ENCODE measurements at places on chromosomes 1 and 21.

DNA sequence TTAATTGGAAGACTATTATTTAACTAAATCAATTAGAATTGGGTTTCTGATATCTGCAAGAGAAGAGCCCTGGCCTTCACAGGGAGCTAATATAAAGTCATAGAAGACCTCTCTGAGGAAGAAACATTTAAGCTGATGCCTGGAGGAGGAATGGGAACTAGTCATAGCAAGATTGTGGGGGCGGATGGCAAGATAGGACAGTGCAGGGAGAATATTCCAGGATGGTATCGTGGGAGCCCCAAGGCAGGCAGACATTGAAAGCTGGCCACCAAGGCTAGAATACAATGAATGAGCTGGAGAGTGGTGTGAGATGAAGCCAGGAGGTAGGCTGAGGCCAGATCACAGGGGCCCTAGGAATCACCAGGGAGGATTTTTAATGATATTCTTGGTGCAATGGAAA lies 20.8 kb upstream of the MYSM1 start:
- H3K27me3 ChIP-seq: no peaks in the 10 kb centered on the region
- H3K4me3 ChIP-seq: no peak overlapping the region
- peaks cover 67% of the 10 kb centered on the region for H3K4me1 ChIP-seq
- no peak for DNase-seq
- peak overlapping the region; percentile 22 for H3K27ac ChIP-seq

DNA sequence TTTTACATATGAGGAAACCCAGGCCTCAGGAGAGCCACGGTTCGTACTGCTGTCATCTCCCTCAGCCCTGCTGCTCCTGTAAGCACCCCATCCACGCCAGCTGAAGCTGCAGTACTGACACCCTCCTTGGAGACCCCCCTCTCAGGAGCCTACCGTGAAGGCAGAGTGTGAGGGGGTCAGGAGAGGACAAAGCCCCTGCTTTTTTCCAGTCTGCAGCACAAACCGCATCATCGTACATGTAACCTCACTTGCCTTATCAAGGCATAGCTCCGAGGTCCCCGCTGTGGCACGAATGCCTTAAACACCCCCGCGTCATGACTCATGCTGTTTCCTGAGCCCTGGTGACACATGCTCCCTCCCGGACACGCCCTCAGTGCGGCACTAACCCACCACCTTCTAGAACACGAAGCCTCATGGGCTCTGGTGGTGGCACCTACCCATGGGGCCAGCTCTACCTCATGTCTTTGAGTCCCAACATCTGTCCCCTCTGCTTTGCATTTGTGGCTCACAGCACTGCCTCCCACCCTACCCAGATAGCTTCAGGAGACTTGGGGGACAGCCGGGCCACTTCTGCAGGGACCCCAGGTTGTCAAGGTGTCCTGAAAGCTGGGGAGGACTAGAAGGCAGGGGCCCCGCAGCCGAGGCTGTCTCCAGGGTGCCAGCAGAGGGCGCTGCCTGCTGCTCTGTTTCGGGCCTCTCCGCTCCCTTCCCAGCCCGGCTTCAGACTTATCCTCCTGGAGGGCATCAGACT lies 4.9 kb downstream of the SH3BGRL3 start:
- DNase-seq: peak; percentile 97
- no peaks in the 10 kb centered on the region for H3K27me3 ChIP-seq
- peaks cover 81% of the 10 kb centered on the region for H3K4me1 ChIP-seq
- H3K36me3 ChIP-seq: peaks cover 43% of the 10 kb centered on the region
- H3K27ac ChIP-seq: peak overlapping the region; percentile 97

DNA sequence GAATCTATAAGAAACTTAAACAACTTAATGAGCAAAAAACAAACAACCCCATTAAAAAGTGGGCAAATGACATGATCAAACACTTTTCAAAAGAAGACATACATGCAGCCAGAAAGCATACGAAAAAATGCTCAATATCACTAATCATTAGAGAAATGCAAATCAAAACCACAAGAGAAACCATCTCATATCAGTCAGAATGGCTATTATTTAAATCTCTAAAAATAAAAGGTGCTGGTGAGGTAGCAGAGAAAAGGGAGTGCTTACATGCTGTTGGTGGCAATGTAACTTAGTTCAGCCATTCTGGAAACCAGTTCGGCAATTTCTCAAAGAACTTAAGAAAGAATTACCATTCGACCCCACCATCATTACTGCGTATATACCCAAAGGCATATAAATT lies 147.7 kb downstream of the FAF1 start:
- no peak for DNase-seq
- H3K36me3 ChIP-seq: peaks cover 6% of the 10 kb centered on the region
- H3K4me3 ChIP-seq: no peak overlapping the region
- H3K4me1 ChIP-seq: no peaks in the 10 kb centered on the region
- H3K27ac ChIP-seq: no peak overlapping the region

DNA sequence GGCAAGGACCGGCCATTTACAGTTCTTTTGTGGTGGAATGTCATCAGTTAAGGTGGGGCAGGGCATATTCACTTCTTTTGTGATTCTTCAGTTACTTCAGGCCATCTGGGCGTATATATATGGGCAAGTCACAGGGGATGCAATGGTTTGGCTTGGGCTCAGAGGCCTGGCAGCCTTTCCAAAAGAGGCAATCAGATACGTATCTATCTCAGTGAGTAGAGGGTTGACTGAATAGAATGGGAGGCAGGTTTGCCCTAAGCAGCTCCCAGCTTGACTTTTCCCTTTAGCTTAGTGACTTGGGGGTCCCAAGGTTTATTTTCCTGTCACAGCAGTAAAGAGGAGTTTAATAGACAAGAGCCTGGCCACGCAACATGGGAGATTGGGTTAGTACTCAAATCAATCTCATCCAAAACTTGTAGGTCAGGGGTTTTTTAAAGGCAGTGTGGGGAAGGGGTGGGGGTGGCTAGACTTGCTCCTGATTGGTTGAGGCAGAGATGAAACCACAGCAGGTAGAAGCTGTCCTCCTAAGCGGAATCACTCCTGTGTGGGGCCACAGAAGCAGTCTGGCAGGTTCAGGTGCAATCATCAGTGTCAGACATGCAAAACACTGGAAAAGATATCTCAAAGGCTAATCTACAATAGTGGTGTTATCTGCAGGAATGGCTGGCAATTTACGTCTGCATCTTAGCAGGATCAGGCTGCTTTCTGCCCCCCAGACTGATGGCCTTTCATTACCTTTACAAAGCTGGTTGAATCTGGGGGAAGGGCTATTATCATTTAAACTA lies 112.9 kb downstream of the TLR5 start:
- no peak overlapping the region for H3K4me3 ChIP-seq
- no peaks in the 10 kb centered on the region for H3K4me1 ChIP-seq
- no peaks in the 10 kb centered on the region for H3K27me3 ChIP-seq
- no peaks in the 10 kb centered on the region for H3K36me3 ChIP-seq

DNA sequence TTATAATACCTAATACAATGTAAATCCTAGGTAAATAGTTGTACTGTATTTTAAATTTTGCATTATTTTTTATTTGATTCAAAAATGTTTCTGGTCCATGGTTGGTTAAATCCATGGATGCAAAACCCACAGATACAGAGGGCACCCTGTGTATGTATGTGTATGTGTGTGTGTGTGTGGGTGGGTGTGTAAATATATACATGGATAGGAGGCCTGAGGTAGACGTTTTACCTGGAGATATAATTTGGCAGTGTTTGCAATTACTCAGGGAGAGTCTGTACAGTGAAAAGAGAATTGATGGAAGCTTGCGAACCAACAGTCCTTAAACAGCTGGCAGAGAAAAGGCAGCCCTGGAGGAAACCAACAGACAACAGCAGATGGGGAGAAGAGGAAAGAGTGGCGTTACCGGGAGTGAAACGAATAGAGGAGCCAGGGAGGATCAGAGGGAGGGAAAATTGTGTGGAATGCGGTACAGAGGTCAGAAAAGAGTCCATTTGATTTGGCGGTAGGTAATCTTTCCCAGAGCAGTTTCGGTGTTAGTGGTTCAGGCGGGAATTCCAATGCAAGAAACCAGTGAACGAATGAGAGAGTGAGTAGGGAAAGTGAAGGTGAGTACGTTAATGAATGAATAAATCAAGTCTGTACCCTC lies 47.9 kb upstream of the NBL1 start:
- H3K36me3 ChIP-seq: peaks cover 24% of the 10 kb centered on the region
- peak overlapping the region; percentile 92 for H3K4me3 ChIP-seq
- H3K4me1 ChIP-seq: peaks cover 37% of the 10 kb centered on the region

DNA sequence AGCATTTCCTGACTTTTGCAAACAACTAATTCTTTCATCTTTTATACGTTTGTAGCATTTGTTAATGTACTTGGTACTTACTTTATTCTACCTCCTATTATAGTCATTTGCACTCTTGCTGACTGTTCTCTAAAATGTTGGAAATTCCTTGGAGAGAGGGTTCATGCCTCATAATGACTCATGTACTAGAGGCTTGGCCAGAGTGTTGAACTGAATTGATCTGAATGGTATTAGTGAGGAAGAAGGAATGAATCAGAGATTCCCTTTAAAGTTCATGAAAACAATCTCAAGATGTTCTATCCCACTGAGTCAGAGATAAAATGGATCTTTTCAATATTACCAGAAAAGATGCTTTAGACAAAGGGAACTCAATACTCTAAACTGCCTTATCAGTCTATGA lies 383.4 kb downstream of the SEC16B start:
- no peaks in the 10 kb centered on the region for H3K36me3 ChIP-seq
- DNase-seq: no peak

DNA sequence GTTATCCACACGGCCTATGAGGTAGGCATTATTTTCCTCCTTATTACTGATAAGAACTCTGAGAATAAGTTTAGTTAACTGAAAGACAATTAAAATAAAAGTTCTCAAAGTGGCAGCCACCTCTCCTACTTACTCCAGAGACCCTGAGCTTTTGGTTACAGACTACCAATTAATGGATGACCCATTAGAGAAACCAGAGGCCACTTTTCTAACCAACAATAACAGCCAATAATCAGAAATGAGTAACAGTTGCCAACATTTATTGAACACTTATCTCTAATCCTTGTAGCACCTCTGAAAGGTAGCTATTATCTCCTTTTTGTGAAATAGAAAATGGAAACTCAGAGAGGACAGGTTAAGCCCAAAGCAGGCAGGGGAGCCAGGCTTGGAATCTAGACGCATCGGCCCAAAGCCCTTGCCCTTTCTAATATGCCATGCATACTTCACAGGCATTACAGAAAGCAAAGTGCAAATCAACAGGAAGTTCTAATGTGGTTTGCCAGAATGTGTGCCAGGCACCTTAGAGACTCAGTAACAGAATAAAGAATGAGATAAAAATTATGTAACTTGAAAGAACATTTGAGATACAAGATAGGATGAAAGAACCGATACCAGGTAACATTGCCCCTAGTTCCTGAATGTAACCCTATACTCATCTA lies 50.0 kb downstream of the BEND5 start:
- no peak overlapping the region for H3K4me3 ChIP-seq
- H3K27me3 ChIP-seq: no peaks in the 10 kb centered on the region
- DNase-seq: no peak
- H3K4me1 ChIP-seq: no peaks in the 10 kb centered on the region

- H3K36me3 ChIP-seq: no peaks in the 10 kb centered on the region
- no peak overlapping the region for H3K27ac ChIP-seq
- peaks cover 24% of the 10 kb centered on the region for H3K27me3 ChIP-seq
- H3K4me3 ChIP-seq: no peak overlapping the region
- DNase-seq: no peak
Observed at GRCh38 chr1:37671261-37671660, 21.1 kb upstream of the CDCA8 start.

GRCh38 chr1:150473659-150474058 lies 13.6 kb upstream of the TARS2 start:
- no peak for DNase-seq
- H3K27me3 ChIP-seq: no peaks in the 10 kb centered on the region
- no peak overlapping the region for H3K27ac ChIP-seq
- peaks cover 28% of the 10 kb centered on the region for H3K36me3 ChIP-seq

DNA sequence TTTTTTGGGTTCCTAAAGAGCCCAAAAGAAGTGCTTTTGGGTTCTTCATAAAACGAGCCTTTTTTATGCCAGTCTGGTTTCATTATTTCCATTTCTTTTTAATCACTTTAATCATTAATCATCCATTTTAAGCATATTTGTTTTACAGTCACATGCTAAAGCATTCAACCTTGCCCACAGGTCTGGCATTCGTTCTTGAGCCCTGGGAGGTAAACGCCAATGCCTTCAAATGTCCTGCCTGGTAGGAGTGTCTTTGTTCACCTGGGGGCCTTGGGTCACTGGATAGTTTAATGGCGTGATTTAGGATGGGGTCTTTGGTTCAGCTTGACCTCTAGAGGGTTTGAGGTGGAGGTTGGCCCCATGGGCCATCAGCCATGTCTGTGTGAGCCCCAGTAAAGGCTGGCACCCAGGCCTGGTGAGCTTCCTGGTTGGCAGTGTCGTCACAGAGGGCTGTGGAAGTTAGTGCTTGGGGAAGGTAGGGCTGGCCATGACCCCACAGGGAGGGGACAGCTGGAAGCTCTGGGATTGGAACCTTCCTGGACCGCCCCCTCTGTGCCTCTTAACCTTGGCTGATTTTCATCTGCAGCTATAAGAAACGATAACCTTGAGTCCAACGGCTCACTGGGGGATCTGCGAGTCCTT lies 20.2 kb downstream of the C1orf174 start:
- DNase-seq: no peak
- H3K4me1 ChIP-seq: no peaks in the 10 kb centered on the region
- no peak overlapping the region for H3K27ac ChIP-seq
- H3K4me3 ChIP-seq: no peak overlapping the region
- H3K36me3 ChIP-seq: peaks cover 31% of the 10 kb centered on the region
- no peaks in the 10 kb centered on the region for H3K27me3 ChIP-seq
